Karpas-422 (cell line): ENCODE measurements at places on chromosomes 7 and 10. TPM values are rescaled to one million over a fixed set of nuclear protein-coding genes. Genes with fewer than 3 reads are reported as not detected.

DNA sequence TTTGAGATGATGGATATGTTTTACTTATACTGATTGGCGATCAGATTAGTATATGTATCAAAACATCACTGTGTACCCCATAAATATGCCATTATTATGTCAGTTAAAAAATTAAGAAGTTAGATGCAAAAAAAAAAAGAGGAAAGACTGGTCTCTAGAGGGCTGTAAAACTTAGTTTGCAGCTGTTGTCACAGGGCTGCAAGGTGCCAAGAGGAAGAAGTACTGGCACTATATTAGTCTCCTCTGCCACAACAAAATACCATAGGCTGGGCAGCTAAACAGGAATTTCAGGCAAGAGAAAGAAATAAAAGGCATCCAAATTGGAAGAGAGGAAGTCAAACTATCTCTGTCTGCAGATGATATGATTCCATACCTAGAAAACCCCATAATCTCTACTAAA is 177.8 kb upstream of the PLPP4 start:
- no peaks in the 10 kb centered on the region for H3K27me3 ChIP-seq
- peaks cover 33% of the 10 kb centered on the region for H3K36me3 ChIP-seq
- peaks cover 89% of the 10 kb centered on the region for H3K4me1 ChIP-seq

GRCh38 chr7:23696916-23697441 is 13.0 kb upstream of the STK31 start:
- H3K36me3 ChIP-seq = peaks cover 10% of the 10 kb centered on the region
- no peaks in the 10 kb centered on the region for H3K4me1 ChIP-seq
- no peak overlapping the region for H3K4me3 ChIP-seq
- H3K27ac ChIP-seq = no peak overlapping the region
- no peaks in the 10 kb centered on the region for H3K27me3 ChIP-seq

HOXA6 gene
- total RNA-seq = 3.4 and 8.4 TPM in 2 replicates

DNA sequence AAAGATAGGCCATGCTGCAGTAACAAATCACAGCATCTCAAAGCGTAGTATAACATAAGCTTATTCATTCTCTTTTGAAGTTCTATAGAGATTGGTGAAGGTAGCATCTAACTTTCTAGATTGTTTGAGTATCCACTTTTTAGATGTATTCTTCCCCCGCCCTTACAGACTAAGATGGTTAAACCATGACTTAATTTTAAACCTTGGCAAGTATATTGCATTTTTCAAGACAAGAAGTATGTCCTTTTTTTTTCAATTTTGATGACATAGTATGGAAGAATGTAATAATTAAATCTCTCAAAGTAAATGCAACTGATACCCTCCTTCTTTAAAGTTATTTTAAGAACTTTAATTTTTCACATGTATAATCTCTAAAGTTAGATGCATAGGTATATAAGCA is 190.0 kb downstream of the KCND2 start:
- no peaks in the 10 kb centered on the region for H3K4me1 ChIP-seq
- H3K4me3 ChIP-seq = no peak overlapping the region

VWA2 gene
- not detected in 2 replicates for total RNA-seq

DNA sequence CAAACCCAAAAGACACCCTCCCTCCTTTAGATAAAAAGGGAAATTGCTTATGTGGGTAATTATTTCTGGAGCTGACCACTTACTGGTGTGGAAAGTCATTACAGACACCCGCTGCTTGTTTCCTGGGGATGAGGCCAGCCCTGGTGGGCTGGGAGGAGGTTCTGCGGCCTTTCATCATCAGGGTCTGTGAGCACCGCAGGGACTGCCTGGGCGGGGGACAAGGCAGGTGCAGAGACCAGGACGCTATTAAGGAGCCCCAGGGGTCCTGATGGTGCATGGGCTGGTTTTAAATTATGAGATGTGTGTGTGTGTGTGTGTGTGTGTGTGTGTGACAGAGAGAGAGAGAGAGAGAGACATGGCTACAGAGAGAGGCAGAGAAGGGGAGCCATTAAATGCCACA is 171.2 kb downstream of the DNAJB6 start:
- no peaks in the 10 kb centered on the region for H3K36me3 ChIP-seq
- H3K4me1 ChIP-seq = peaks cover 8% of the 10 kb centered on the region
- H3K27me3 ChIP-seq = no peaks in the 10 kb centered on the region
- no peak overlapping the region for H3K4me3 ChIP-seq
- no peak overlapping the region for H3K27ac ChIP-seq
- DNase-seq = no peak

DNA sequence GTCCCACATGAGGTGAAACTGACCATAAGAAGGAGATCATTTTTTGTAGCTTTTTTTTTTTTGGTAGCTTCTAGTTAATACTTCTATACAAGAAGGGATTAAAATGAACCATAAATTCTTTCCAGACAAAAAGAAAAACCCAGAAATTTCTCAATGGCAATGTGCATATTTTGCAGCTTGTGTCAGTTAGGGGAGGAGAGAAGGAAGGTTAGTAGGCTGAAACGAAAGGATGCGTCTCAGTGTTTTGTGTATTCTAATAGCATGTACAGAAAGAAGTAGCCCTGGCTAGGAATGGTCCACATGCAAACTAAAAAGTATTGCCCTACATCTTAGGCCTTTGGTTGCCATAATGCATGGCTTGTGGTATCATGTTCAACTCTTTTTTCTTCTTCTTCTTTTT is 90.6 kb downstream of the CACNB2 start:
- DNase-seq = no peak
- no peaks in the 10 kb centered on the region for H3K4me1 ChIP-seq
- no peaks in the 10 kb centered on the region for H3K36me3 ChIP-seq
- H3K27me3 ChIP-seq = no peaks in the 10 kb centered on the region

PTCD1 gene
- 2.5 and 7.6 TPM in 2 replicates for total RNA-seq

DNA sequence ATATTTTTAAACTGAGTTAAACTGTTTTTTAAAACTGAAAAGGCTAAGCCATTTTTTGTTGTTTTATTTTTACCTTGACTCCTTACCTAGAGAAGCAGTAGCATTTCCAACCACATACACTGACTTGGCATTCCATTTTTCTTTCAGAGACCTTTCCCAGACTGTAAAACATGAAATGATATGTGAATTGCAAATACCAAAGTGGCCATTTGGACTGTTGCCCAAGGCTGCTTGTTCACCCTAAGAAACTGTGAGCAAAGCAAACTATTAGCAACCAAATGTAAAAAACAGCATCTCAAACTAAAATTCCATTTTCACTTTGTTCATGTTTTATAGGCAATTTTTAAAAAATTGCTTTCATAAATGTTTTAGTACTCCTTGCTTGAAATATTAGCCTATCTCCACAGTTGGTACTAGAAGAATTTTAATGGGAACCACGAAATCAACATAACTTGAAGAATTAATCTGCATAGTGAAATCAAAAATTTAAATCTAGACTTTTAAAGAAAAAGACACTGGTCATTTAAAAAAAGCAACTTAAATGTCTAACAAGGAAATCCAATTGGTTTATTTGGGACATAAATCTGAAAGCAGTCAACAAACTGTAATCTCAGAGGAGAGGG is 10.8 kb downstream of the UROS start:
- no peak for DNase-seq
- no peak overlapping the region for H3K27ac ChIP-seq
- no peaks in the 10 kb centered on the region for H3K27me3 ChIP-seq

DNA sequence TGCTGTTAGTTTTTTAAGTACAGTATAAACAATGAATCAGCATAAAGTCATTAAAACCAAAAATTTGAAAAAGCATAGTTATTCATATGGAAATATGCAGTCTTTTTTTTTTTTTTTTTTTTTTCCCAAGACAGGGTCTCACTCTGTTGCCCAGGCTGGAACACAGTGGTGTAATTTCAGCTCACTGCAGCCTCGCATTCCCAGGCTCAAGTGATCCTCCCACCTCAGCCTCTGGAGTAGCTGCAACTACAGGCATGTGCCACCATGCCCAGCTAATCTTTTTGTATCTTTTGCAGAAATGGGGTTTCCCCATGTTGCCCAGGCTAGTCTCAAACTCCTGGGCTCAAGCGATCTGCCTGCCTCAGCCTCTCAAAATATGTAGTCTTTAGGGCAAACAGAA is 182.0 kb downstream of the SEMA3E start:
- no peaks in the 10 kb centered on the region for H3K36me3 ChIP-seq
- H3K27ac ChIP-seq = no peak overlapping the region
- no peaks in the 10 kb centered on the region for H3K4me1 ChIP-seq
- H3K4me3 ChIP-seq = no peak overlapping the region

GPR26 gene
- total RNA-seq = not detected in 2 replicates

DNA sequence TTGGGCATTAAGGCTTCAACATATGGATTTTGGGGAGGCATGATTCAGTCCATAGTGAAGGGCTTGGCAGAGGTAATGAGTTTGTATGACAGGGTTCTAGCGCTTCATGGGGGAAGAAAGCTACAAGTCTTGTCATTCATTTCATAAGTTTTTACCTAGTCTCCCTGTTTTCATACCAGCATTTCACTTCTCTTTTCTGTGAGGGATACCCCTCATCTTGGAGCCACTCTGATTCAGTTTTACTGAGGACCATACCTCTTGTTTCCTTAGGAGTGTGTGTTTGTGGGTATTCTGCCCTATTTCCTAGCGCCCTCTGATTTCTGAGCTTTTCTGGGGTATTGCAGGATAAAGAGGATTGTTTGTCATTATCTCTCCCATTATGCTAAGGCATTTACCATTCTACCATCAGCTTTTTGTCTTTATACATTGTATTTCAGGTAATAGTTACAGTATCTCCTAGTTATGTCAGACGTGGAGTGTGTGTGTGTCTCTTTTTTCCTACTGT is 6.8 kb downstream of the RSBN1L start:
- no peak overlapping the region for H3K27ac ChIP-seq
- H3K27me3 ChIP-seq = no peaks in the 10 kb centered on the region
- DNase-seq = no peak
- H3K36me3 ChIP-seq = peaks cover 20% of the 10 kb centered on the region; the same call in 1 of the 2 replicates

SPDYE2 gene
- not detected in 2 replicates for total RNA-seq

HK1 gene
- total RNA-seq = 54.6 and 86.5 TPM in 2 replicates

- H3K4me1 ChIP-seq = no peaks in the 10 kb centered on the region
- H3K36me3 ChIP-seq = no peaks in the 10 kb centered on the region
- H3K27ac ChIP-seq = no peak overlapping the region
- no peak overlapping the region for H3K4me3 ChIP-seq
- DNase-seq = peak; percentile 83
Observed at GRCh38 chr7:97835296-97836138, 36.7 kb downstream of the ASNS start.

- H3K27ac ChIP-seq = no peak overlapping the region
- no peaks in the 10 kb centered on the region for H3K4me1 ChIP-seq
- no peak overlapping the region for H3K4me3 ChIP-seq
Observed at GRCh38 chr7:112665709-112666108, 124.5 kb downstream of the TMEM168 start.

NKX2-3 gene
- not detected in 2 replicates for total RNA-seq

- no peak overlapping the region for H3K4me3 ChIP-seq
- H3K36me3 ChIP-seq = no peaks in the 10 kb centered on the region
- no peaks in the 10 kb centered on the region for H3K27me3 ChIP-seq
- no peak overlapping the region for H3K27ac ChIP-seq
- no peaks in the 10 kb centered on the region for H3K4me1 ChIP-seq
Observed at GRCh38 chr10:91616137-91616536, 16.7 kb downstream of the PPP1R3C start.

SRRM3 gene
- not detected in 2 replicates for total RNA-seq

DNA sequence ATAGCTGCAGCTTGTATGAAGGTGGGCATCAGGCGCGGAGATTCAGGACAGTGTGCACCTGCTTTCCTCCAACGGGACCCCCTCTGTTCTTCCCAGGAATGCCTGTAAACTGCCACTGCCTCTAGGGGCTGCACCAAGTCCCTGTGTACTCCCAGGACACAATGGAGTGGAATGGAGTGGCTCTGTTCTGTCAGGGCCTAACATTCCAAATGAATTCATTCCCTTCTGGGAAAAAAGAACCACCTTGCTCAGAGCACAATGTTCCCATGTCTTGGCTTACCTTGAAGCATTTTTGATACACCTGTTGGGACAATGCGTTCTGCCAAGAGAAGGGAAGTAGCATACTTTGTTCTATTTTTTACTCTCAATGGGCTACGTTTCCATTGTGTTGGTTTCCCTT is 339.4 kb downstream of the FRMD4A start:
- H3K27ac ChIP-seq = no peak overlapping the region
- H3K27me3 ChIP-seq = no peaks in the 10 kb centered on the region
- H3K4me3 ChIP-seq = no peak overlapping the region
- DNase-seq = no peak
- peaks cover 7% of the 10 kb centered on the region for H3K4me1 ChIP-seq

- no peak overlapping the region for H3K27ac ChIP-seq
- no peaks in the 10 kb centered on the region for H3K4me1 ChIP-seq
- 0 out of 2 replicates have a peak, but pooled peaks cover under 1% of the 10 kb centered on the region for H3K36me3 ChIP-seq
Observed at GRCh38 chr10:103451091-103451813, 918 bp downstream of the CALHM2 start.

- H3K4me1 ChIP-seq = no peaks in the 10 kb centered on the region
- no peak overlapping the region for H3K27ac ChIP-seq
- no peaks in the 10 kb centered on the region for H3K36me3 ChIP-seq
- no peaks in the 10 kb centered on the region for H3K27me3 ChIP-seq
- no peak overlapping the region for H3K4me3 ChIP-seq
Observed at GRCh38 chr7:116547347-116547746, 22.5 kb downstream of the CAV1 start.

GRCh38 chr10:58842860-58843376 is 330.2 kb downstream of the BICC1 start:
- H3K4me1 ChIP-seq = no peaks in the 10 kb centered on the region
- DNase-seq = no peak
- H3K36me3 ChIP-seq = no peaks in the 10 kb centered on the region
- H3K27me3 ChIP-seq = no peaks in the 10 kb centered on the region
- H3K27ac ChIP-seq = no peak overlapping the region

PARG gene
- 43.2 and 47.6 TPM in 2 replicates for total RNA-seq

GRCh38 chr10:119374236-119374635 is 166.9 kb downstream of the GRK5 start:
- H3K27ac ChIP-seq = no peak overlapping the region
- no peak for DNase-seq
- H3K36me3 ChIP-seq = no peaks in the 10 kb centered on the region
- H3K4me3 ChIP-seq = no peak overlapping the region
- H3K4me1 ChIP-seq = peaks cover 11% of the 10 kb centered on the region

- no peaks in the 10 kb centered on the region for H3K27me3 ChIP-seq
- DNase-seq = no peak
- H3K36me3 ChIP-seq = no peaks in the 10 kb centered on the region
- H3K4me1 ChIP-seq = peaks cover 8% of the 10 kb centered on the region
- H3K27ac ChIP-seq = no peak overlapping the region
Observed at GRCh38 chr7:49522111-49522510, 251.3 kb upstream of the VWC2 start.

PDK4 gene
- not detected in 2 replicates for total RNA-seq

HMX3 gene
- total RNA-seq = not detected in 2 replicates

LHFPL3 gene
- not detected in 2 replicates for total RNA-seq

- H3K4me1 ChIP-seq = no peaks in the 10 kb centered on the region
- no peak for DNase-seq
- H3K27ac ChIP-seq = no peak overlapping the region
- no peaks in the 10 kb centered on the region for H3K27me3 ChIP-seq
- H3K36me3 ChIP-seq = no peaks in the 10 kb centered on the region
Observed at GRCh38 chr7:139441961-139442360, 41.5 kb downstream of the KLRG2 start.
